ENCODE measurements at places on chromosomes 12 and 14. TPM values are rescaled to one million over a fixed set of nuclear protein-coding genes. Genes with fewer than 3 reads are reported as not detected.

DNA sequence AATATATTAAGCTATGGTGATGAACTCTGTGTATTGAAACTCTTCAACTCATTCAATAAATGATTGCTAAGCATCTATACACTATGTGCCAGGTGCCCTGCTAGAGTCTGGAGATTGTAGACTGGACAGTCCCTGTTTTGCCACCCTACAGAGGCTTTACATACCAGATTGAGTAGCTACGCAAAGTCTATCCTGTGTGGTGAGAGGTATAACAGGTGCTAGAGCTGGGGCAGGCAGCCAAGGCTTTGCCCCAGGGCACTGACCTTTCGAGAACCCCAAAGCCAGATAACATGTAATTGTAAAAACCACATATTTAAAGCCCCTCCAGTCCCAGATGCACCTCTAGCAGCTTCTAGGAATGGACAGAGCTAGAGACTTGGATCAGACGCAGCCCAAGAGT, 52.8 kb downstream of the PPM1H start:
- DNase-seq, result no peak

The C12orf50 gene
- polyA plus RNA-seq, result 0.38 TPM

The PDE6H gene
- not detected for polyA plus RNA-seq

The TSPAN11 gene
- 14.7 TPM for polyA plus RNA-seq
